ENCODE measurements at places on chromosomes 7 and 10.

DNA sequence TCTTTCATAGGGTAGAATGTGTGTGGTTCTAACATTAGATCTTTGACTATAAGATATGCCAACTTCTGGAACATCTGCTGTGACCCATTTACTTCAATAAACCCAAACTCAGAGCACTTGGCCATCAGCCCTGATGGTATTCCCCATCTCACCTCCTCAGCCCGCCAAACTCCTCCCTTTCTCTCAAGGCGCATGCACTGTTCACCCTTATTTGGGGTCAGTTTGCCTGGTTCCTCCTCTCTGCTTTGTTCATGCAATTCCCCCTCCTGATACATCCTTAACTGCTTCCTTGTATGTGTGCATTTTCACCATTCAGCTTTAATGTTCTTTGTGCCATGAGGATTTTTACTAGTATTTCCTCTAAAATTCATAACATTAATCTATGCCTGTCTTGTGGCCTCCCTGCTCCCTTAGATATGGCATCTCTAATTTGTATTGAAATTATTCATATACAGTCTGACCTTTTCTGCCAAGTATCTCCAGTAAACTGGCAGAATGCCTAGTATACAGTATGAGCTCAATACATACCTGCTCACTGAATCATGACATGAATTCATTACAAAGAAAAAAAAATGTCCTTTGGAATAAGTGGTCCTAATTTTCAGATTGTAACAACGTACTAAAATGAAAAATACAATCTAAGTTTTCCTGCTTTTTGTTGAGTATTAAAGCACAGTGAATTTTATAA is 336.8 kb upstream of the IGFBP3 start:
- no peak for DNase-seq

DNA sequence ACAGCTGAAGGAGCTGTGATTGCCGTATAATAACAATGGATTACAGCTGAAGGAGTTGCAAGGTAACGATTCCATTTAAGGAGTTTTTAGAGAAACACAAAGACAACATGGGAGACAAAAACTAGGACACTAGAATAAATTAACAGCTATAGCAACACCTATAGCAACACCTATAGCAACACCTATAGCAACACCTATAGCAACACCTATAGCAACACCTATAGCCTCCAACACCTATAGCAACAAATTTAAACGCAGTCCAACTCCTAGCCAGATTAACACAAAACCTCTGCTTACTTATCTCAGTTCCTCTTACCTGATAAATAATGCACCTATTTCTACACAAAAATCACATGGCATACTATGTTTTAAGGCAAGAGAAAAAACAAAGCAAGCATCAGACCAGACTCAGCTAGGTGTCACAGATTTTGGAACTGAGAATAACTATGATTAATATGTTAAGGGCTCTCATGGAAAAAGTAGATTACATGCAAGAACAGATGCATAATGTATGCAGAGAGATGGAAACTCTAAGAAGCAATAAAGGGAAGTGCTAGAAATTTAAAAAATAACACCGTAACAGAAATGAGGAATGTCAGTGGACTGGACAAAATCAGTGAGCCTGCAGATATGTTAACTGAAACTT is 55.7 kb upstream of the SRPK2 start:
- DNase-seq = no peak

GRCh38 chr7:74083117-74083876 is at the start of gene LIMK1:
Gene LIMK1 (plus strand): TSS chr7:74083804. CDS start chr7:74083991, 187 bp downstream.
- DNase-seq = peak; percentile 85

- DNase-seq = no peak
These were observed 130.3 kb downstream of the HECW1 start for GRCh38 chr7:43242628-43243255.

DNA sequence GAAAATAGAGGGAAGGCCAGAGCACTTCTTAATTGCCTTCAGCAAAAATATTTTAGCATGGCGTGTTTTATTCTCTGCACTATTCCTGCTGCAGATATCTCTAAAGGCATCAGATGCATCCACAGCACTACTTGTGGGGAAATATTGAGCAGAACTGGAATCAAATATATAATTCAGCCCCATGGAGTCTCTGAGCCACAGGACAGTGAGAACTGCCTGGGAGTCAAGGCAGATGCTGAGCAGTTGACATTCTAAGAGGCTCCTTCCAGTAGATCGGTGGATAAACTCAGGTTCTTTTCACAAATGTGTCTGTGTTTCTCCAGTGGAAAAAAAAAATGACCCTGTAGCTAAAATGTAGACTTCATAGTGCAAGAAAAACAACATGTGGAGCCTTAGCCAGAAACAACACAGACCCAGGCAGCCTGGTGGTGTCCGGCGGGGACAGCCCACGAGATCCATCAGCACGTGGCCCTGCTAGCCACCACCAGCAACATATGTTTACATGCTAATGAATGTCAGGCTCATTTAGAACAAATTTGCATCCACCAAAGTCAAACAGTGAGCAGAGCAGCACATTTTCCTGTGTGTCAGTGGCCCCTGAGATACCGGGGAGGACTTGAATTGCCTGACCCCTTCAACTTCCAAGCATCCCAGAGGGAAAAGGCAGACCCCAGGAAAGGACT is 123.3 kb upstream of the PFKP start:
- no peak for DNase-seq

DNA sequence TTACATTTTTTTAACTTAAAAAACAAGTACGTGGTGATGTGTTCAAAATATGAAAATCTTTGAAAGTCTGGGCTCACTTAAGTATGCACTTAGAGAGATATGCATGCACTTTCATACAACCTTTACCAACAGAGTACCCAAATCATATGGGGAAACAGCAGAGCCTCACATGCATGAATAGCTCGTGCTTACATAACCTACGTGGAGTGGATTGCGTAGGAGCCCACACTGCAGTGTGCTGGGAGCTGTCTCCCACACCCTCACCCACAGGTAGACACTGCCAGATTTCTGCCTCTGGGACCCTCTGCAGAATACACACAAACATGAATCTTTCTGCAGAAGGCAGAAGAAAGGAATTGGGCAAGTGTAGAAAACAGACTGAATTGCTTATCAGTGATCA is 581 bp downstream of the CLCN1 start:
- DNase-seq = no peak

DNA sequence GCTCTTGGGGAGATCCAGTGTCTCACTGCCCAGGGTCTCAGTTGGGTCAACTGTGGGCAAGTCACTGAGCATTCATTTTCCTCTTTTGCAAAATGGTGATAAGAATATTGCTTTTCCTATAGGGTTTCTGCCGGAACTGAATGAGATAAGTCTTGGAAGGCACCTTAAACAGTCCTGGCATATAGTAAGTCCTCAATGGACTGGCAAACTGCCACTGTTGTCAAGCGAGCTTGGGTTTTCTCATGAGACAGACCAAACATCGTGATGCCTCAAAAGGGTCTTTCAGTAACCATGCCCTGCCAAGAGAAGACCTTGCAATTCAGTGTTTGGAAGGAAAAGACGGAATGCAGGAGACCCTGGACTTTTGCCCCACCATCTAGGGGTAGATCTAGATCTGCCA is 251.5 kb downstream of the WDR11 start:
- no peak for DNase-seq

GRCh38 chr10:106655636-106656035 is 508.9 kb downstream of the SORCS1 start:
- DNase-seq = no peak

DNA sequence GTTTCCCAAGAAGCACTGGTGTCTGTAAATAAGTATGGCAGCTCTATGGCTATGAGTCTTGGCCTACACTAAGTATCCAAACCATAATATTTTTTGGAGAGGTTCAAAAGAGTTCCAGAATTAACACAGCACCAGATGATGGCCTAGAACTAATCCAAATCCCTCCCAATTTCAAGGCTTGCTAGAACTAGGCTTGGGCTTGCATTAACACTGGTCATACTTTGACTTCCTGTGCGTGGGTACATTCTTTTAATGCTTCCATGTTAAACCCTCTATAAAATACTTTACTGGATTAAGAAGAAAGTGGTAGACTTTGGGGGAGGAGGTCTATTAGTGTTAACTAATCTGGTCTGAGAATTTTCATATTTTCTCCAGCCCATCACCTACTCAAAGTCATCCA is 3.1 kb downstream of the AASS start:
- DNase-seq = no peak

DNA sequence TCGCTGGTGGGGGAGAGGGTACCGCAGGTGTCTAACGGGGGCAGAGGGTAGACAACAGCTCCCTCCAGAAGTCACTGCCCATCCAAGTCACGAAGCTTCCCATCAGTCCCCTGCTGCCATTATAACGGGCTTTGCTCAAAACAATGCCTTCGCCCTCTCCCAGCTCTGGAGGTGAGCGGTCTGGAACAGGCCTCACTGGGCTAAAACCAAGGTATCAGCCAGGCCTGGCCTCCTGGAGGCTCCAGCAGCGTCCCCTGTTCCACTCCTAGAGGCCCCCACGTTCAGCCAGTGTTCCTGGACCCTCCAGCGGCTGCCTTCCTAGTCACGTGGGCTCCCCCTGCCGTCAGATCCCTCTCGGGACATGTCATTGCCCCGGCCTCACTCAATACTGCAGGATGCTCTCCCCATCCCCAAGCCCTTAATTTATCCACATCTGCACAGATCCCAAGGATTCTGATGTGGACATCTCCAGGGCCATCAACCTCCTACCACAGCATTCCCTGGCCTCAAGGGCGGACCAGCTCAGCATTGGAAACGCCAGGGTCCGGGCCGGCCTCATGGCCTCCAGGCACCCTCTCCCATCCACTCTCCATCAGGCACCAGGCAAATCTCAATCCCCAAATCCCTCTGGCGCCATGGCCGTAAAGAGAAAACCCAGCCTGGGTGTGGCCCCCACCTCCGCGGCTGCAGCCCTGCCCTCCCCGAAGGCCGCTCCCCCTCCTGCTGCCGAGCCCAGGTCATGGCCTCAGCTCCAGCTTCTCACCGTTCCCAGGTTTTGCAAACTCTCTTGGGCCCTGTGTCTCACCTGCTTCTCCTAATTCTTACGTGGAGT is 104.1 kb upstream of the FAM20C start:
- no peak for DNase-seq

GRCh38 chr7:125059861-125060456 is 130.3 kb upstream of the POT1 start:
- DNase-seq = no peak

DNA sequence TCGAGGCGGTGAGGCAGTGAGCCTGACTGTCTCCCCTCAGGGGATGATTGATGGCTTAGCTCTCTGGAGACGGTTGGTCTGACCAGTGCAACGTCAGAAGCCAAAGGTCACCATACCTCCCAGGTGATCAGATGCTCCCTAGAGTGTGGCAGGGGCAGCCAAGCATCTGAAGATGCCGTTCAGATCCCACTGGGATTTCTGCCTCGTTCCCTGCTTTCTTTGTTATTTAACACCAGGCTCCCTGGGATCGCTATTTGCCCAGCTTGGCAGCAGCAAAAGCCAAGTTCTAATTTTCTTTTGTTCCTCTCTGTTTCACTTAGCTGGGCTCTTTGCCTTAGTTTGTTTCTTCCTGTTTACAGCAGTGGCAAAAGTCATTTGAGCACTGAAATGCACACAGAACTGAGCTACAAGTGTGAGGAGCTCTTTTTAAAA is 53.5 kb upstream of the SVIL start:
- no peak for DNase-seq

DNA sequence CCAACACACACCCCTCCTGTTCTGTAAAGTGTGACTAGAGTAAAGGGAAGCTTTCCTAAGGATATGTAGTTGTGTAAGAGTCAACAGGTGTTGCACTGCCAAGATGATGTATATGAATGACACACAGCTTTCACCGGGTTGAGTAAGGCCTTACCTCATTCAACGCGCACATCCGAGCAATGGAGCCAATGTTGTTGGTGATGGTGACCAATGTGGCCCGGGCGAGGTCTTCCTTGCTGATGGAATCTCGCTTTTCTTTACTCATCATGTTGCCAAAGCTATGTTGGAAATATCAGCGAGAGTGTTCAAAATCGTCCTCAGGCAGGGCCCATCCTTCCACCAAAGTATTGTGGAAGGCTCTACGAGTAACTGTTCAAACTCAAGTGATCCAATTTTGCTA is 52.0 kb downstream of the PANK1 start:
- DNase-seq = no peak

DNA sequence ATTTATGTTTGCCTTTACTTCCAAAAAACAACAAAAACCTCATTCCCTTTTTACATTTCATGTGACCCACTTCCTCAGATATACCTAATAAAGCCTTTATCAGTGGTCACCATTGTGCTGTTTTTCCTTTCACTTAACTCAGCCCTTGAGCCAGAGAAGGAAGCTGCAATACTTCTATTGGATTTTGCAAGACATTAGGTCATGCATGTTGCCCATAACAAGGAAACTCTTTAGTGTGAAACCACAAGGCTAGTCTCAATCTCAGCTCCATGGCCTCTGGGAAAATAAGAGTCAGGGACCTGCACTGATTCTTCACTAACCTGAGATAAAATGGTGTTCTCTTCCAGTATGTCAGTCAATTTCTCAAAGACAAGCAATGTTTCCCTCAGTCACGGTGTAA is 27.8 kb downstream of the STEAP4 start:
- DNase-seq = no peak

- DNase-seq = no peak
These were observed 156.0 kb downstream of the SEMA3D start for GRCh38 chr7:85030893-85031292.

- no peak for DNase-seq
These were observed 108.0 kb downstream of the LRRTM3 start for GRCh38 chr10:67033878-67034277.

- DNase-seq = no peak
These were observed 266.4 kb downstream of the ADK start for GRCh38 chr10:74417397-74417796.

- DNase-seq = no peak
These were observed 23.8 kb downstream of the PAPOLB start for GRCh38 chr7:4837803-4838625.

DNA sequence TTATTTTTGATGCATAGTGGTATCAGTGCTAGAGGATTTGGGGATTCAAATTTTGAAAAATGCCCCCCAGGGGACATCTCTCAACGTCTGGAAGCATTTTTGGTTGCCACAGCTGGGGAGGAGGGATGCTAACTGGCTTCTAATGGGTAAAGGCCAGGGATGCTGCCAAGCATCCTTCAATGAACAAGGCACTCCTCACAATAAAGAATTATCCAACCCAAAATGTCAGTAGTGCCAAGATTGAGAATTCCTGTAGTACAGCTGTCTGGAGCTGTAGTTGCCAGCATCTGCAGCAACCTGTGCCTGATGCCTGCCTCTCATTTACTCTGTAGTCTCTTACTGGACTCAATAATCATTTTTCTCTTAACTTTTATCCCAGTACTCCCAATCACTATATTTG is 53.5 kb downstream of the SEPTIN7 start:
- DNase-seq = no peak
